ENCODE measurements at places on chromosomes 1 and 21. TPM values are rescaled to one million over a fixed set of nuclear protein-coding genes. Genes with fewer than 3 reads are reported as not detected.

DNA sequence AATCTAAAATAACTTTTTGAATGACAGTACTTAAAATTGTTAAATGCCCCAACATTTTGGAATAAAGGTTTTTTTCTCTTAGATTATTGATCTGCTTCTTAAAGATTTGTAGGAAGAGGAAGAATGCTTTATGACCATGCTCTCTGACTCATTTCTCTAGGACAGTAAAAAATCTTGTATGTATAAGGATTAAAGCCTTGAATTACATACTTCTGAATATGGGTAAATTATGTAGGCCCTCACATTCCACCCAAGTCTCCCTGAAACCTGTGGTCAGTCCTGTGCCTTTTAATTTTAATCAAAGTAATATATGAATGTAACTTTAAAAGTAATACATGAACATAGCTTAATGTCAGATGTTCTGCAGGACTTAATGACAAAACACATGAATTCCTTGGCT lies 50.5 kb downstream of the ABCD3 start:
- DNase-seq: no peak

- DNase-seq: no peak
Measured at GRCh38 chr1:215704089-215704860, 137.2 kb downstream of the KCTD3 start.

DNA sequence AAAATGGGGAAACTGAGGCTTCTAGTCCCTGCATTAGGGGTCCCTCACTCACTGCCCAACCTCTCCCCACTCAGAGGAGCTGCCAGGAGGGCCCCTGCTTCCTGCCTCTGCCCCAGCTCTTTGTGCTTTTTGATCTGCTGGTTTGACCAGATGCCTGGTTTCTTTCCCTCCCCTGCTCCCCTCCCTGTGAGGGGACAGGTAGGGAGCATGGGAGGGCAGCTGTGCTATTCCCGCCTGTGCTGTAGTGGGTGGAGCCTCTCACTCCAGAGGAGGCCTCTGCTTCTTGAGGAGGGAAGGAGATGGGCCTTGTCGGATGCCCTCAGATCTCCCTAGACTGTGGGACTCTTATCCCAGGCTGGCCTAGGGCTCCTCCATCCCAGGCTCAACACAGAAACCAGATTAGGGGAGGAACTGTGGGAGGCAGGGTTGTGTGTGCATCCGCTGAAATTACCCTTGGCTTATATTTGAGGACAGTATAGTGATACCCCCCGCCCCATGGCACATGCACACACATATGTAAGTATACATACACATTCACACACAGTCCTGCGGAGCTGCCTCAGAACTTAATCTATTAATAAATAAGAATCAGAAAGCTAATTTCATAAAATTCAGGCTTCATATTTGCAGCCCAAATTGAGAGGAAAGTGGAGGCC lies 4.6 kb downstream of the BOLA1 start:
- no peak for DNase-seq

DNA sequence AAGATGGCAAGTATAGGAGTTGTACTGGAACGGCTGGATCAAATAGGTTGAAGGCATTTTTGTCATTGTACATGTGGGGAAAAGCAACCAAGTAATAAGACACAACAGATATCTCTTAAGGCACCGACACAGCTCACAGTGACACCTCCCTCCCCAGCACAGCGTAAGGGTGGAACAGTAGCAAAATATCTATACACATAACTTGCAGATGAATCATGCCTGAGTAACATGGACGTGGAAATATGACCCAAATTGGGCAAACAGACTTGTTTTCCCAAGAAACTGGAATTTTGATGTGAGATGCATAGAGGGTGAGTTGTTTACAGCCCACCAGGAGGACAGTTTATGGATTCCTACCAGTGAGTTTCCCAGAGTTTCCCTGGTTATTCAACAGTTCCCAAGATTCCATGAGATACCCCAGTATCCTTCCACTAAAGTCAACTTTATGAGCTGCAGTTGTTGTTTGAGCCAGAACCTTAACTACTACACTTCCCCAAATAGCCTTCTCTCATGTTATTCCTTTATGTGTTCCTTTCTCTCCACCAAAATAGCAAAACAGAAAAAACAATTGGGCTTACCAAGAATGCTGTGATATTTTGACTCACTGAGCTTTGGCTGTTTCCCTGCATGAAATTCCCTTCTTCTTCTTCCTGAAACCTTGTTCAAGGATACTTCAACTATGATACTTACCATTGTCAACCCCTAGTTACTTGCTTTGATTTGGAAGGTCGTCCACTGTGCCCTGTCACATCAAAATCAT lies 7.1 kb upstream of the DR1 start:
- no peak for DNase-seq

DNA sequence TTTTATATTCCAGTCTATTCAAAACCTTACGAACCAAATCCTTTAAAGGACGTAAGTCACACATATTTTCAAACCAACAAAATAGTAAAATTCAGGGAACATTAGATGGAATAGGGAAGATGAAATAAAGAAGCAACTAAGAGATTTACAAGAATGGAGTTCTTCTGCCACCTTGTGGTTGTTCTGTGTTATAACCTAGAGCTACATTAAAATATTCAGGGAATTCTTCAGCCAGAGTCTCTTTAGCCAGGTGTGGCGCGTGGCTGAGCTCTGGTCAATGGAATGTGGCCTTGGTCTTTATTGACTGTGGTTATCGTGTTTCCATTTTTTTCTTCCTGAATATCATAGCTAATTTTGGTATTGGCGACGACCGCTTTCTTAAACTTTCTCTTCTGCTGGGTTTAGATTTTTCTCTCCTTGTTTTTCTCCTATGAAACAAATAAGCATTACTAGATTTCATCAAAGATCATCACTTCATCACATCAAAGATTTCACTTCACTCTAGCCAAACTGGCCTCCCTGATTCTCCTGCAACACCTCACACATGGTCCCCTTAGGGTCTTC lies 221.3 kb downstream of the MRPL39 start:
- no peak for DNase-seq

DNA sequence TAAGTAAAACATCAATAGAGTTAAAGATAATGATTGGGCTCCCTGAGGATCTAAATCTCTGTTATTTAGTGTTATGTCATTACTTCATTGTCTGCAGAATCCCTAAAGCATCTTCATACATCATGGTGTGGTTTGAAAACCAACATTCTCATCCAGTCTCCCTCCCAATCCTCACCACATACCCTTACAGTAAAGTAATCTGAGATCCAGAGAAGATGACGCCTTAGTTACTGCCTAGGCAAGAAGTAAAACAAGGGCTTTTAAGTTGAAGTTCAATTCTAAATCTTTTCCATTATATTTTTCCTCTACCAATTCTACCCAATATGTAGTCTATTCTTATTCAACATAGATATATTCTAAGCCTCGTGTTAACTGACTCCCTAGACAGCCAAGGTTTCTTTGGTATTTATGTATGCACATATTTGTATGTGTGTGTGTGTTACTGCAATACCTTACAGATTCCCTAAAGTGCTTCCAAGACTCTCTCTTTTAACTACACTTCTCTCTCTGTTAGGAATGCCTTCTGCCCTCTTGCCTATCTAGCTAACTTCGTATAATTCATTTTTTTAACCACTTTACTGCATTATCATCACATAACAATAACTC lies 17.3 kb downstream of the DPH5 start:
- no peak for DNase-seq

DNA sequence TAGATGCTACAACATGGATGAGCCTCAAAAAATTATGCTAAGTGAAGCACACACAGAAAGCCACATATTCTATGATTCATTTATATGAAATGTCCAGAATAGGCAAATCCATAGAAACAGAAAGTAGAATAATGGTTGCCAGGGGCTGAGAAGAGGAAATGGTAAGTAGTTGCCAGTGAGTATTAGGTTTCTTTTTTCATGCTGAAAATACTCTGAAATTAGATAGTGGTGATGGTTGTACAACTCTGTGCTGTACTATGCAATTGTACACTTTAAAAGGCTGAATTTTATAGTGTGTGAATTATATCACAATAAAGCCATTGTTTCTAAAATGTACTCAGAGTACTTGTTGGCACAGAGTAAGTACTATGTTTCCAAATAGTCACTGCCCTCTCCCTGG lies 15.5 kb upstream of the GFI1 start:
- no peak for DNase-seq

DNA sequence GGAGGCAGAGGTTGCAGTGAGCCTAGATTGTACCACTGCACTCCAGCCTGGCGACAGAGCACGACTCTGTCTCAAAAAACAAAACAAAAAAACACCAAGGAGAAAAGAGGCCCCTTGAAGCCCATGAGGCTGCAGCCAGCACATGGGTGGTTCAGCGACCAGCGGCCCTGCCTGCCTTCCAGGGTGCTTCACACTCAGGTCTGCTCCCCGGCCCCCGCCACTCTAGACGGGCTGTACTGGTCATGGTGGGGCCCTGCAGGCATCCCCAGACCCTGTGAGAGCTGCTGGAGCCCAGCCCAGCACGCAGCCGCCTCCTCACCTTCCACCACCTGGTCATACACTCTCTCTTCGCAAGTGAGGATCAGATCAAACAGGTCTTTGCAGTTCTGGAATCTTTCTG lies 4.1 kb upstream of the TMEM240 start:
- DNase-seq: no peak

- DNase-seq: no peak
Measured at GRCh38 chr21:31142600-31142999, 104.3 kb upstream of the KRTAP19-8 start.

GRCh38 chr1:156499842-156500542 lies 583 bp downstream of the MEF2D start:
- DNase-seq: no peak

- DNase-seq: no peak
Measured at GRCh38 chr1:236471096-236471495, 52.7 kb upstream of the LGALS8 start.

GRCh38 chr1:23483321-23484252 lies at the start of gene ASAP3:
ASAP3 (minus strand) TSS chr1:23484179; CDS start chr1:23484133, 46 bp downstream.
- no peak for DNase-seq

GRCh38 chr1:96363826-96364225 lies 357.8 kb upstream of the PTBP2 start:
- DNase-seq: no peak

GRCh38 chr1:169921080-169921479 lies 27.4 kb upstream of the SCYL3 start:
- DNase-seq: no peak

GRCh38 chr21:36306872-36307534 lies 13.0 kb upstream of the MORC3 start:
- DNase-seq: no peak

GRCh38 chr1:220791285-220791684 lies 4.6 kb downstream of the MTARC1 start:
- DNase-seq: peak; percentile 47

DNA sequence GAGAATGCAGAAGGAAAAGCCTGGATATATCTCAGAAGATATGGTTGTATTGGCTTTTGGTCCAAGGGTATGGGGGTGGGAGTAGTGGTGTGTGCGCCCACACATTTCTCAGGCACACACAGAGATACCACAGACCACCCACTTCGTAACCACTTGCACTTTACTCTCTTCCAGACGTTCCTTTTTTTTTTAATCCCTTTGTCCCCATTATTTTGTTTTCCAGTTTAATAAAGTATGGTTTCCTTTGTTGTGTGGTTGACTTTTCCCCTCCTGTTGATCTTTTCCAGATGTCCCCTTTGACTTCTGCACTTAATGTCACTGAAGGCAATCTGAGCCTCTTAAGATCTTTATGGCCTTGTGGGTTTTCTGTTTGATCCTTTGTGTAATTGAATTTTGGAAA lies 10.5 kb upstream of the TARS2 start:
- DNase-seq: no peak

GRCh38 chr1:45846931-45847330 lies 43.5 kb downstream of the MAST2 start:
- no peak for DNase-seq

DNA sequence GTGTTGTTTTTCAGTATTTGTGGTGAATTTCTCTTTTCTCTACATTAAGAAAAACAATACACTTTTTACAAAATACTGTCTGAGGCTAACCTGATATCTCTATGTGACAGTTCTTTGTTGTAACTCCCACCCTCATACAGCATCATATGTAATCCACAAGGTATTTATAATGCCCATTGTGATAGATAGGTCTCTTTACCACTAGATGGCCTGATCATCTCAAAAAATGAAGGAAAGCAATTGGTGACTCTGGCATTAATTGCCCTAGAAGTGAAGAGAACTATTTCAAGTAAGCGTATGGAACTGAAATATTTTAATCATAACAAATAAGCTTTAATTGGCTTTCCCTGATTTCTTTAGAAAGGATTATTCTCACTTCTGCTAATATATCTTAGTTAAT lies 36.2 kb upstream of the HFM1 start:
- DNase-seq: no peak

- DNase-seq: no peak
Measured at GRCh38 chr1:12460121-12460520, 157.9 kb downstream of the DHRS3 start.

GRCh38 chr1:179031284-179031683 lies 5.6 kb downstream of the FAM20B start:
- DNase-seq: no peak

GRCh38 chr1:41245659-41246058 lies 3.6 kb upstream of the SCMH1 start:
- DNase-seq: no peak

- no peak for DNase-seq
Measured at GRCh38 chr1:236389253-236389652, 4.8 kb upstream of the EDARADD start.

- DNase-seq: no peak
Measured at GRCh38 chr1:6220236-6220635, 14.3 kb downstream of the RNF207 start.

GRCh38 chr21:31607791-31608190 lies 51.7 kb upstream of the SOD1 start:
- no peak for DNase-seq

GRCh38 chr1:175274368-175274767 lies 81.8 kb upstream of the KIAA0040 start:
- no peak for DNase-seq

GRCh38 chr1:27973771-27974416 lies 14.1 kb downstream of the XKR8 start:
- no peak for DNase-seq

DNA sequence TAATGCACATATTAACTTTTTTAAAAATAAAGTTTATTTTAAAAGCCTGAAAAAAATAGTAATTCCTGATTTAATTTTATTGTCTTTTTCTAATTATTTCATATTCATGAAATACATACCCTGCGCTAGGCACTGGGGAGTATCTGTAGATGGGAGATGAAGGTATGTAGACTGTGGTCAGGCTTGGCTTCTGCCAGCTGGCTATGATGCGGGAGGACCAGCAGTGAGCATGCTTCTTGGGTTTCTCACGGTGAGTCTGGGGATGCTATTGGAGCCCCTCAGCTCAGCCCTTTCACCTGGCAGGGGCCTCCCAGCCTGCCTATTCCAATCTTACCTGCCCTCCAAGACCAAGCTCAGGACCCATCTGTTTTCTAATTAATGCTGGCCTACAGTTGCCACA lies 138.4 kb downstream of the NOS1AP start:
- DNase-seq: no peak

AMPD1 gene
- total RNA-seq: not detected

CFAP107 gene
- not detected for total RNA-seq

CD5L gene
- total RNA-seq: 0.19 TPM

PADI2 gene
- 0.63 TPM for total RNA-seq

MTARC1 gene
- 4.0 TPM for total RNA-seq

CFHR3 gene
- total RNA-seq: not detected

PDE4B gene
- 16.0 TPM for total RNA-seq

LCE1A gene
- total RNA-seq: not detected

WNT4 gene
- total RNA-seq: 0.16 TPM

RPL11 gene
- 391 TPM for total RNA-seq

ALDH9A1 gene
- 55.0 TPM for total RNA-seq

STXBP3 gene
- 27.7 TPM for total RNA-seq

Measured in right atrium auricular region (tissue), 2 donors.